ENCODE measurements at places on chromosomes 1 and 21. TPM values are rescaled to one million over a fixed set of nuclear protein-coding genes. Genes with fewer than 3 reads are reported as not detected.

The CSMD2 gene
- 0.56 TPM for polyA plus RNA-seq

The ELF3 gene
- 111 TPM for polyA plus RNA-seq

The PRAMEF25 gene
- polyA plus RNA-seq, result not detected

The HEYL gene
- polyA plus RNA-seq, result 42.8 TPM

The MAP1LC3C gene
- 1.3 TPM for polyA plus RNA-seq

The SDHB gene
- polyA plus RNA-seq, result 108 TPM

The CELA3A gene
- polyA plus RNA-seq, result not detected

The SELL gene
- 4.5 TPM for polyA plus RNA-seq

The IL10RB gene
- 31.7 TPM for polyA plus RNA-seq

The DCDC2B gene
- polyA plus RNA-seq, result 3.1 TPM

The PAQR7 gene
- polyA plus RNA-seq, result 19.1 TPM

The RYR2 gene
- polyA plus RNA-seq, result 7.5 TPM

The LRRC53 gene
- polyA plus RNA-seq, result not detected

The BMP8A gene
- polyA plus RNA-seq, result 0.73 TPM

The DMAP1 gene
- polyA plus RNA-seq, result 71.1 TPM

The SIM2 gene
- polyA plus RNA-seq, result 1.3 TPM

The SPRR2A gene
- polyA plus RNA-seq, result not detected

The TCHHL1 gene
- polyA plus RNA-seq, result not detected

The ZNF670 gene
- 6.5 TPM for polyA plus RNA-seq

The C8B gene
- not detected for polyA plus RNA-seq

The WNT4 gene
- 3.4 TPM for polyA plus RNA-seq

The MOB3C gene
- polyA plus RNA-seq, result 18.4 TPM

The GOLT1A gene
- 9.2 TPM for polyA plus RNA-seq

The PLD5 gene
- 0.58 TPM for polyA plus RNA-seq

The RUNX3 gene
- 1.6 TPM for polyA plus RNA-seq

The SLAMF6 gene
- polyA plus RNA-seq, result 0.84 TPM
